ENCODE measurements at places on chromosomes 2 and 18. TPM values are rescaled to one million over a fixed set of nuclear protein-coding genes. Genes with fewer than 3 reads are reported as not detected.

- DNase-seq: no peak
These were observed 8.7 kb upstream of the DPP4 start for GRCh38 chr2:162082681-162083080.

DNA sequence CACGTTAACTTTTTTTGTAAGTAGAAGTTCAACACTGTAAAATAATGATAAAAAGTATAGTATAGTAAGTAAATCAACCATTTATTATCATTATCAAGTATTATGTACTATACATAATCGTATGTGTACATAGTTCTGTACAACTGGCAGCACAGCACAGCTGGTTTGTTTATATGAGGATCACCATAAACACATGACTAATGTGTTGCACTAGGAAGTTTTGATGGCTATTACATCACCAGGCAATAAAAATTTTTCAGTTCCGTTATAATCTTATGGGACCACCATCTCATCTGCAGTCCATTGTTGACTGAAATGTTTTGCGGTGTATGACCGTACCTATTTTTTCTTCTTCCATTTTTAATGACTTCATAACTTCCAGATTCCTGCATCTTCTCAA, 39.2 kb upstream of the ZNF385B start:
- DNase-seq: no peak

DNA sequence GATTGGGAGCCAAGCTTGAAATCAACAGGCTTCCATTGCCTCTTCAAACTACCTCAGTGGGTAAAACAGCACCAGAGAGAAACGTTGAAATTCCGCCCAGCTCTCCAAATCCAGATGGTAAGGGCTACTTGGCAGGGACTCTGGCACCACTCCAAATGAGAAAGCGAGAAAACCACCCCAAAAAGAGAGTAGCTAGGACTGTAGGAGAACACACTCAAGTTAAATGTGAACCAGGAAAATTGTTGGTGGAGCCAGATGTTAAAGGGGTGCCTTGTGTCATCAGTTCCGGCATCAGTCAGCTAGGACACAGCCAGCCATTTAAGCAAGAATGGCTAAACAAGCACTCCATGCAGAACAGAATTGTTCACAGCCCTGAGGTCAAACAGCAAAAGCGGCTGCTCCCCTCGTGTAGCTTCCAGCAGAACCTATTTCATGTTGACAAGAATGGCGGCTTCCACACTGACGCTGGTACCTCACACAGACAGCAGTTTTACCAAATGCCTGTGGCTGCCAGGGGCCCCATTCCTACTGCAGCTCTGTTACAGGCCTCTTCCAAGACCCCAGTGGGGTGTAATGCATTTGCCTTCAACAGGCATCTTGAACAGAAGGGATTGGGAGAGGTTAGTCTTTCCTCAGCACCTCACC, 167.3 kb downstream of the ASXL3 start:
- no peak for DNase-seq

GRCh38 chr2:110103061-110103961, 12.3 kb downstream of the MALL start:
- no peak for DNase-seq

DNA sequence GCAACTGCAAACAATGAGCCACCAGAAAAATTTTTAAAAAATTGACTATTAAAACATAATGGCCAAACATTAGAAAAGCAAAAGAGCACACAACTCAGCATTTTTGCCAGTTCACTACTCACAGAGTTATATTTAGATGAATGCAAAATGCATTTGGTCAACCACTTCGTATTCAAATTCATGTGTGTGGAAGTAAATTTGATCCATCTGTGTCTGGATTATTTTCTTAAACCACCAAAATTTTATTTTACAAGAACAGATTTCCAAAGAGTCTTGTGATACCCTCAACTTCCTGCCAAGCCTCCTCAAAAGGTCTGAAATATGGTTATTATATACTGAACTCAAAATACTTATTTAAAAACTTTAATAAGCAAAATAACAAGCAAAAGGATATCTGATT, 57.4 kb downstream of the PPP1R1C start:
- DNase-seq: no peak

THAP4 gene
- total RNA-seq: 41.8 TPM

DNA sequence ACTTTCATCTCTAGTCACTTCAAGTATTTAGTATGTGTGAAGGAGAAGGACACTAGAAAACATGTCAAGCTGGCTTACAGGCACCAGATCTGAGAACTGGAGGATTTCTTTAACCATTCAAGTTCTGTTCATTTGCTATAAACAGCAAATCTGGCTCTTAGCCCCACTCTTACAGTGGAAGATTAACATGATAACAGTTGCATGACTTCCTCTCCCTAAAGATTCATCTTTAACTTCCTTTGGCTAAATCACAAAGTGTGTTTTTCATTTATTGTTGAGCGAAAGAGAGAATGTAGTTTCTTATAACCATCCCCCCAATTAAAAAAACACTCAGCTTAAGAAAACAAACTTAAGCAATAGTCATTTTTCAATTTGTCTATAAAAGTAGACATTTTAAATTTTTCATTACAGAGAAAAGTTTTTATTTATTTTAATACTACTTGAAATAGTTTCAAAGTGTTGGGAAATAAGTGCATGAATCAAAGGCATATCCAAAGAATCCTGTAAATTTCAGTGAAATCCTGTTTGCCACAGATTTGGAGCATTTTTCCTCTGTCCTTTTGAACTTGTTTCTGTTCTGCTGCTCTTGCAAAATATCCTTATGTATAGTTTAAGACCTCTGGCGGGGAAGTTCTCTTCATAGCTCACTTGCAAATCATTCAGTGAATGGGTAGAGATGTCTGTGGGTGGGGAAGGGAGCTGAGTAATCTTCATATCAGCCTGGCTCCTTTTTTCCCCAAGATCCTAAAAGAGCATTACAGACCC, 241.0 kb upstream of the RBBP8 start:
- DNase-seq: no peak

CCBE1 gene
- total RNA-seq: 1.2 TPM

DNA sequence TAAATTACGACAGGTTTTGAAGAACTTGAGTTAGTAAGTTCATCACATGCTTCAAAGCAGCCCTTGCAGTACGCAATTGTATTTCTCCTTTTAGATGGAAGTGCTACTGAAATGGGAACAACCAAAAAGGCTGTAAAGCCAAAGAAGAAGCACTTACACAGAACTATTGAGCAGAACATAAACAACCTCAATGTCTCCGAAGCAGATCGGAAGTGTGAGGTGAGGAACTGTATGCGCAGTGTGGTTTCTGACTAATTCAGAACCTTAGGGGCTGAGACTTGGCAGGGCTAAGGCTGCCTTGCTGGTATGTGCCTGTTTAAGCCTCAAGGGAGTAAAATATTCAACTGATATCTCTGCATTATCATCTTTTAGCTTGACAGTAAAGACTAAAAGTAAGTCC, 8.4 kb downstream of the NCAPH start:
- peak; percentile 64 for DNase-seq

GRCh38 chr2:239747274-239747673, 277.9 kb downstream of the NDUFA10 start:
- DNase-seq: no peak

GRCh38 chr2:151886241-151886640, 58.0 kb upstream of the ARL5A start:
- DNase-seq: no peak

DNA sequence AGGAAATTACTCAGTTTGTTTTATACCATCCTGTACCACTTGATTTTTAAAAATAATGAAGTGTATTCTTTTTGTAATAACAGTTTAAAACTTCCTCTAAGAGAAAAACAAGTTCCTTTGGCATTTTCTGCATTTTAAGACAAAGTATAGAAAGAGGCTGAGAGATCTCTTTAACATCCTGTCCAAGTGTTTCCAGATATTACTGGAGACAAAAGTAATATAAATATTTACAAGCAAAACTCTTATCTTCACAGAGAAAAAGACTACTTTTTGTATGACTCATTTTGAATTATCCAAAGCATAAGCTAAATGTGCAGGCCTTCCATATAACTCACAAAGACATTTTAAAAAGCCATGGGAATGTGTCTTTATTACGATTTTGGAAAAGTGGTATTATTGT, 221.1 kb downstream of the RDH14 start:
- no peak for DNase-seq

WDR43 gene
- total RNA-seq: 110 TPM

- no peak for DNase-seq
These were observed 25.3 kb upstream of the TNS1 start for GRCh38 chr2:218028189-218028495.

RABL2A gene
- total RNA-seq: 12.2 TPM

IL37 gene
- total RNA-seq: not detected

DNA sequence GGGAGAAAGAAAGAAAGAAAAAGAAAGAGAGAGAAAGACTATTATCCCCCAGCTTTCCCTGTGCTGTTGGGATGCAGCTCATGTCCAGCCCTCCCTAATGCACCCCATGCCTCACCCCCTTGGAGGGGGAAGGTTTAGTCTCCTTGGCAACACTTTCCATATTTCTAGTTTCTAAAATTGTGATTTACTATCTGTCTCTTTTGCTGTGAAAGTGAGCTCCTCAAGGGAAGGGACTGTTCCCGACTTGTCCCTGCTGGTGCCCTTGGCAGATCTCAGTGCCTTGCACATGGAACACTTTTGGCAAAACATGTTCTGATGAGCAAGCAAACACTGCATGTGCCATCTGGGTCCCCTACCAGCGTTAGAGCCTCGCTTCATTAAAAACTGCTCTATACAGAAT, 11.7 kb upstream of the NAPG start:
- DNase-seq: no peak

GRCh38 chr18:36829362-36830157, 633 bp downstream of the KIAA1328 start:
- DNase-seq: no peak

MORN2 gene
- 3.0 TPM for total RNA-seq

DNA sequence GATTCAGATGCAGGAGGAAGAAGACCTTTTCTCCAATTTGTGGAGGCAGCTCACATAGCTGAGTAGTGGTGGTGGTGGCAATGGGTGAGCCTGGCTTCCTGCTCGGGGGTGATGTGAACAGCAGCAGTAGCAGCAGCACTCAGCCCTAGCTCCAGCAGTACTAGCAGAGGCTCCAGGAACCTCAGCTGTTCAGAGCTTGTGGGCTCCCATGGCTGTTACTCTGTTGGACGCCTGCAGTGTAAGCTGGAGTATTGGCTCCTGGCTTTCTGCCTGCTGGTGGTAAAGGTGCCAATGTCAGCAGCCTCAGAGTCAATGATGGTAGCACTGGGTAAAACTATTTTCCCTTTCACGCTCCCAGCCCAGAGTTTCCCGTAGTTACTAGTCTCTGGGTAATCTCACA, 3.1 kb upstream of the SEH1L start:
- no peak for DNase-seq

DNA sequence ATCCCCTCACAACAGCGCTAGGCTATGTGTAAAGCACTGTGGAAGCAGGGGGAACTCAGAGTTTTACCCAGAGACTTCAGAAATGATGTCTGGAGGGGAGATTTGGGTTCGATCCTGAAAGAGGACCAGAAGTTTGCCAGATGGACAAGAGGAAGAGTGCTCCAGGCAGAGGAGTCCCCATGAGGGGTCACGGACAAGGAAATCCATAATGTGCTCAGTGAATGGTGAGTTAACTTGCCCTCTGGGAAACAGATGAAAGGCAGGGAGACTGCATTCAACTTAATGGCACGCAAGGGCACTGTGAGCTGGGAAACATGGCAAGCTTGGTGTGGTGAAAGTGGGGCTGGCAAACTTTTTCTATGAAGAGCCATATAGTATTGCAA, 6.0 kb upstream of the ASAP2 start:
- DNase-seq: no peak

- DNase-seq: no peak
These were observed 29.2 kb downstream of the GPC1 start for GRCh38 chr2:240464514-240465241.

COL4A3 gene
- not detected for total RNA-seq

GRCh38 chr2:4762951-4763376, 929.2 kb upstream of the SOX11 start:
- DNase-seq: no peak

GRCh38 chr2:234706086-234706485, 209.2 kb upstream of the ARL4C start:
- DNase-seq: no peak

GPR55 gene
- total RNA-seq: 9.8 TPM

- DNase-seq: no peak
These were observed 119.1 kb downstream of the BAZ2B start for GRCh38 chr2:159497256-159497655.

DNA sequence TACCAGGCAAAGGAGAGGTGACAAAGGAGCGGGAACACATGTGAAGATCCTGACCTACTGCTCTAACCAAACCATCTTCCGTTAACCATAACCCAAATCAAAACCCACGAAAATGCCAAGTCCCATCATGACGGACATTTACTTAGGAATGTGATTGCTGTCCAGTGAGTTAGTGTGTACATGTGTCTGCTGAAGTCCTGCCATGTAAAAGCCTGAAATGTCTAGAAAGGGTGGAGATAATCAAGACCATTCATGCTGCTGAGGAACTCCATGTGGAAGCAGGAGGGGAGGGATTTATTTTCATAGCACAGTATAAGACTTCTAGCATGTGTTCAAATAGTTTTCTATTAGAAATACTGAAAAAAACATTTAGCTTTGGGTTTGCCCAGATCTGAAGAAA, 137.0 kb upstream of the BOD1L2 start:
- no peak for DNase-seq

ICOS gene
- total RNA-seq: 196 TPM

GRCh38 chr18:36912887-36913286, 84.0 kb downstream of the KIAA1328 start:
- DNase-seq: no peak

DNA sequence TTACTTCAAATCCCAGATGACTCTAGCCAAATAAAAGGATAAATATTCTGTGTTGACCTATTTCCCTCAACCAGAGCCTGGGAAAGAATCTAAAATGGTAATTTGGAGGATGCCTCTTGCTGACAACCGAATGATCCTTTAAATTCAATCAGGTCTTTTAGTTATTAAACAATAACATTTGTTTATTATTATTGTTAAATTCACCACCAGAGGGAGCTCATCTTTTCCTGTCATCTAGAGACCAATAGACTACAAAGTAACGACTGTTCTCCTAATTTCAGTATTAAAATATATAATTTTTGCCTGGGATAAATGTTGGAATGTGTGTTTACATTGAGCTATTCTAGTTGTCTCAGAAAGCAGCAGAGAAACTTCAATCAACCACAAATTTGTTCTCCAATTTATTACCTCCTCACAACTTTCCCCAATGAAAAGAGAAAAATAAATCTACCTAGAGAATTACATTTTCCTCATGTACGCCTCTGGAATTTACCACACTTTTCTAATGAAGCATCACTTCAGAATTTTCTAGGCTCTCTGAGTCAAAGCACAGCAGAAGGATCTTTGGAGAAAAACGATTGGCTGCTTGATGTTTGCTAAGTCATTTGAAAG, 142.7 kb downstream of the SCG2 start:
- no peak for DNase-seq

SNRNP27 gene
- 67.4 TPM for total RNA-seq

Data from activated T-cell treated with anti-CD3 and anti-CD28 coated beads, Interleukin-2, amount 50 U/mL, for 72 hours (primary cell).